IPS-NIHi11 (cell line): ENCODE measurements at places on chromosomes 7 and 10.
A peak's percentile ranks its signal among the peaks of the same experiment; 100 is the strongest.

- DNase-seq = no peak
Observed at GRCh38 chr7:2521952-2522591, 2.5 kb downstream of the LFNG start.

GRCh38 chr7:156897673-156898072, 4.7 kb upstream of the LMBR1 start:
- peak; percentile 12 for DNase-seq

- DNase-seq = no peak
Observed at GRCh38 chr7:127153315-127153714, 99.4 kb downstream of the GRM8 start.

GRCh38 chr7:102220960-102221800, 65.5 kb upstream of the SH2B2 start:
- DNase-seq = no peak

- peak; percentile 86 for DNase-seq
Observed at GRCh38 chr7:50793120-50793946, 10.6 kb upstream of the GRB10 start.

DNA sequence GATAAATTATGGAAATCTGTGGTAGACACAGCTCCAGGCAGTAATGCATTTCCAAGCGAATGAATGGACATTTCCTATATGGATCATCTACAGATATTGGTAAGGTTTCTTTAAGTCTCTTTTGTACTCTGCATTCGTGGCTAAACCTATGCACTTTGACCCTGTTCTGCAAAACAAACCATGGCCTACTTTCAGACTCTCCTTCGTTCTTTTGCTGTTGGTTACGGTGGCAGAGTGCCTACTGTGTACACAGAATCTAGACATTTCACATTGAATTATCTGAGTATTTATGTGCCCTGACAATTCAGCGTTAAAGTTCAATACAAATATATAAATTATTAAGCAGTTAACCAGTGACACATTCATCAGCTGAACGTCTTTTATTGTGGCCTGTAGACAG, 93.3 kb downstream of the MGMT start:
- DNase-seq = no peak

DNA sequence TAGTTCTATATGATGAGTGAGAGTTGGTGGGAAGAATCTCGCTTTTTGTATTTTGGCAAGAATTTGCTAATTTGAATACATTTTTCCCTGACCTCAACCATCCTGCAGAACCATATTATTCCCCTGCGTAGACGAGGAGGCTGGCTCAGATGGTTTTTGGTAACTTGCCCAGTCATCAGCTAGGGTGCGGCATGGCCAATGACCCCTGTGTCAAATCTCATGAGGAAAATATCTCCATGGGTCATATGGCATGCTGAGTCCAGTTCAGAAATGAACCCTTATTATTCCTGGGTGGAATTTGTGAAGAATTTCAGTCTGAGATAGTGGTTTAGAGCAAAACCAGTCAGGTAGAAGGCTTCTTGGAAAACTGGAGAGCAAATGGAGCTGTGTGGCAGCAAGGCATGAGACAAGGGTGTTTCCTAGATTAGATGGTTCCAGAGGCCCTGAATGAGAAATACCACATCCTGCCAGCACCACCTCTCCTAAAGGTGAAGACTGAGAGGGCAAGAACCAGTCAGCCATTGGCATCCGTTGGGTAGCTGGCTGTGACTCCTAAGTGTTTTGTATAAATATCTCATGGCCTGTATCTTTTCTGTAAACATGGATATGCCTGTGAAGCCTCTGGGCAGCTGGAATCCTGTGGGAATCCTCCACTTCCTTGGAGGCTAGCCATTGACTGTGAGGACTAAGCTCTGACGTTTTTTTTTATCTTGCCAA, 5.8 kb upstream of the UPP1 start:
- no peak for DNase-seq

DNA sequence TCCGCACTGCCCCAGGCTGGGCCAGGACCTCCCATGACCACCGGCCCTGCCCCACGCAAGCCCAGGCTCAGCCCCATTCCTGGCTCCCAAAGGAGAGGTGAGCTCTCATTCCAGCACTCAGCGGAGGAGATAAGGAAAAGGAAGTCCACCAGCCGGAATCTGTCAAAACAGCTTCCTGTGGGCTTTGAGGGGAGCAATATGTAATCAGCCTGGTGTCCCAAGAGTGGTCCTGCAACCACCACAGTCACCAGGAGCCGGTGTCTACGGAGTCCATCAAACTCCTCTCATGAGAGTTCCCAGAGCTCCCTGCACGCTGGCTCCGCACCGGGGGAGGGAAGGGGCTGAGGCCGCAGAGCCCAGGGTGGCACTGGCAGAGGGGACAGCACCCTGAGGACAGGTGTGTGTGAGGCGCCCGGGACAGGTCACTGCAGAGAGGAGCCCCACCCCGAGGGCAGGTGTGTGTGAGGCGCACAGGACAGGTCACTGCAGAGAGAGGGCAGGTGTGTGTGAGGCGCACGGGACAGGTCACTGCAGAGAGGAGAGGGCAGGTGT, 57.9 kb downstream of the STK32C start:
- no peak for DNase-seq

DNA sequence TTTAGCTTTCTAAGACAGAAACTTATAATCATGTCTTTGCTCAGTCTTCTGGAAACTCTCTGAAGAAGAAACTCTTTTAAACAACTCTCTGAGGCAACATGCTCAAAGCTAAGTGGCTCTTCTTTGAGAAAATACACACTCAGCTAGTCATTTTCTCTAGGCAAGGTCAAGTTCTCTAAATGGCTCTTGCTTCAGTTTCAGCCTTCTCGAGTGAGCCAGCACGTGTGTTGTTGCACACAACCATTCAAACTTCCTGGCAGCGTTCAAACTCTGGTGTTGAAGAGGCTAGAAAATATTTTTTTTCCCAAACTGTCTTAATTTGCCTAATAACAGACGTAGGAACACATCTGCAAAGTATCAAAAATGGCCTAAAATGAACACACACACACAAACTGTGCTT, 129.1 kb downstream of the THSD7A start:
- DNase-seq = no peak

GRCh38 chr10:15461353-15462108, 90.4 kb upstream of the FAM171A1 start:
- DNase-seq = no peak

DNA sequence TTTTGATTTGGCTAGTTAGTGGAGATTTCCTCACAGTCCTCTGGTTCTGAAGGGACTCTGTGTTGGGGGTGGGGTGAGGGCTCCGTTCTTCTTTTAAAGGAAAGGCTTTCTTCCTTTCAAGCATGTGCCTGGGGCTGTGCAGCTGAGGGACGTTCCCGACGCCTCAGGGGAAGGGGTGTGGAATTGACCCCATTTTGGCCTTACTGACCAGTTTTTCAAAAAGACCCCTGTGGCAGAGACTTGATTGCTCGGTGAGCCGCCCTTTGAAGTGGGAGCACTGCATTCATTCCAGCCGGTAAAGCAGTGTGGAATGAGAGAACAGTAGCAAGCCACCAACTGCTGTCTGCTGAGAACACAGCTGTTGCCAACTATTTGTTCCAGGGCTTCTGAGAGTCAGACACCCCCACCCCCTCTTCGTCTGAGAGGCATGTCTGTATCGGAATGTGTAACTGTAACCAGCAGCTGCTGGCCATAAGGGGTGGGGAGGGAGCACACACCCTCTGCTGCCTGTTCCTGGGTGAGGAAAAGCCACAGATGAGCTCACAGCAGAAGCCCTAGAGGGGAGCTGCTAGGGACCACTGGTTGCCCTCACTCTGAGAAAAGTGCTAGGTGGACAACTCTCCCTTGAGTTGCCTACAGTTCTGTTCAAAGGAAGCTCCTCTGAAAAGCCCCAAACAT, 33.2 kb downstream of the WBP1L start:
- peak; percentile 80 for DNase-seq
